ENCODE measurements at places on chromosomes 6 and 20.
A peak's percentile ranks its signal among the peaks of the same experiment; 100 is the strongest.

DNA sequence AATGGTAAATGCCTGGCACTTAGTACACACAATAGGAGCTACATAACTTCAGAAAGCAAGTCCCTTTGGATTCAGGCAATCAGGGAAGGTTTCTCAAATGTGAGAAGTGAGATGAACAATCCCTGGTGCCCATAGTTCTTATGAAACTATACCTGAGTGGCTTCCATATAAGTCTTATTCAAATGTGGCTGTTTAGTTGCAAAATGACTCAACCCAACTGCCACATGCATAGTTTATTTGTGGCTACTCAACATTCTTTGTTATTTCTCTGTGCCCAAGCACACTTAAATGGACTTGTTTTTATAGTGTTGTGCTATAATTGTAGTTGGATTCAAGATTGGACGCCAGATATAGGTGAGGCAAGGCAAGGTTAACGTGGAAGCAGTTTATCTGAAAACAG lies 93.7 kb upstream of the ATXN1 start:
- DNase-seq: no peak

GRCh38 chr6:17197607-17198006 lies 83.6 kb upstream of the RBM24 start:
- no peak for DNase-seq

GRCh38 chr20:64131406-64131805 lies 24.0 kb upstream of the NPBWR2 start:
- no peak for DNase-seq

DNA sequence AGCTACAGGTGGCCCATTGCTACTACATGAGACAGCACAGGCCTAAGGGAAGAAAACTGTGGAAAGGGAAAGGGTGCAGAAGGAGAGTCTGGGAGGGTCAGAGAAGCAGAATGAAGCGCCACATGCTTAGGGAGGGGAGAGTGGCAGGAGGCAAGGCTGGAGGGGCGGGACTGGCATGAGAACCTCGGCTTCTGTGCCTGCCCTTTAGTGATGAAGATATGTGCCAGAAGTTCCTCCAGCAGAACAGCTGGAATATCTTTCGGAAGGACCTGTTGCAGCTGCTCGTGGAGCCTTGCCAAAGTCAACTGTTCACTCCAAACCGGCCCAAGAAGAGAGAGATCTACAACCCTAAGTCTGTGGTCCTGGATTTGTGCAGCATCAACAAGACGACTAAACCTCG lies 61.8 kb downstream of the CNBD2 start:
- no peak for DNase-seq

GRCh38 chr6:142013287-142013686 lies 119.4 kb upstream of the GJE1 start:
- no peak for DNase-seq

DNA sequence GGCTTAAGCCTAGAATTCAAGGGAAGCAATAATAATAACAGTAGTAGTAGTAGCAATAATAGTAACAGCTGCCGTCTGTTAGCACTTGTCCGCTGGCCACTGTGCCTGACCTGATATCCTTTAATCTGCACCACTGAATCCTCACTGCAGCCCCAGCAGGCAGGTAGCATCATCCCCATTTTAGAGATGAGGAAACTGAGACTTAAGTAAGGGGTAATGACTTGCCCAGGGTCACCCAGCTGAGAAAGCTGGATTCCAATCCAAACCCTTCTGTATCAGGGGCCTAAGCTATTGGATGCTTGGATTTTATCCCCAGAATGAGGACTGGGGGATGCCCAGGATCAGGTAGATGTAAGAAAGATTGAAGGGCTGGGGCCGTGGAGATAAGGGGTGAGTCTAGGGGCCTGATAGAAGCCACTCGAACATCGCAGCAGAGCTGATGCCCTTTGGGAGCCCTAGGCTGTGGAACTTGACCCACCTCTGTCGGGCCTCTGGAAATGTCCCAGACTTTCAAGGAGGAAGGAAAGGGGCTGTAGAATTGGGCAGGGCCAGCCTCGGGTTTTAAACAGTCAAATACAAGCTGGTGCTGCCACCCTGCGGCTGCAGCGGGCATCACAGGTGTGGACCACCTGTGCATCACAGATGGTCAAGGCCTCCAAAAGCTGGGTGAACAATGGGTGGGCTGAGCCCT lies 102.1 kb upstream of the MYL9 start:
- DNase-seq: peak; percentile 87

GRCh38 chr6:170437719-170438401 lies 115.2 kb downstream of the PSMB1 start:
- DNase-seq: no peak

- peak; percentile 57 for DNase-seq
Observed at GRCh38 chr20:58839474-58839874, 11.2 kb downstream of the GNAS-AS1 start.

DNA sequence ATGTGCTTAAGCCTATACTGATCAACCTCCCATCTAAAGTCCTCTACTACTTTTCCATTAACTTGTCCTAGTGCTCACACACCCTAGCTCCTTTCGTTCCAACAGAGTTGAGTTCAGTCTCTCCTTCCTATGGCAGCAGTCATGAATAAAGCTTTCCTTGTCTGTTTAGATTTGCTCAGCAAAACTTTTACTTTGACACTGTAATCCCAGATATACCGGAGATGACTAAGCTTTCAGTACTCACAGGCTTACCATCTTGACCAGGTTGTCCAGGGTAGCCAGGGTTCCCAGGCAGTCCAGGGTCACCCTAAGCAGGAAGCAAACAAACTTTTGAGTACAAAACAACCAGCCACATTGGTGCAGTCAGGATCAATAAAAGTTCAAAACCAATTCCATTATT lies 90.7 kb downstream of the COL21A1 start:
- DNase-seq: no peak

GRCh38 chr6:111743360-111743759 lies 129.9 kb downstream of the FYN start:
- no peak for DNase-seq
